Fibroblast of skin of left biceps (primary cell): ENCODE measurements at places on chromosomes 16 and 17.

DNA sequence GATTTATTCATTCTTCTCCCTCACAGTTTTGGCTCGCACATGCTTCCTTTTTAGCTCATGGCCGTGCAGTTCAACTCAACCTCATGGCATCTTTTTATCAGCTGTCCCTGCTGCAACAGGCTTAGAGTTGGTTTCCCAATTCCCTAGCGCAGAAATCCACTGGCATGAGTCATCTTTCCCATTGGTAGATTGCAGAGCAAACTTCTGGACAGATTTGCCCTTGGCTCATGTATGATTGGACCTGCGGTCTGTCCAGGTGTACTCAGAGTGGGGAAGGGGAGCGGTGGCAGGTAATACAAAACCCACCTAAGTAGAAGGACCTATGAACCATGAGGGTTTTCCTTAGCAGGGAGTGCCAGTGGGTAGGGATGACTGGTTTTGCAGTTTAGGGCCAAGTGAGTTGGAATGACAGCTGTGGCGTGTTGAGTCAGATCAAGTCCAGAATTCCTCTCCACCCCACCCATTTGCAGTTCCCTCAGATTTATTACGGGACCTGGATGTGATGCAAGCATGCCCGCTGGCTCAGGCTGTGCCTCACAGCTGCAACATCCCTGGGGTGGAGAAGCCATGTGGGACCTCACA lies 584.7 kb downstream of the WWOX start:
- peak; percentile 89 for DNase-seq

DNA sequence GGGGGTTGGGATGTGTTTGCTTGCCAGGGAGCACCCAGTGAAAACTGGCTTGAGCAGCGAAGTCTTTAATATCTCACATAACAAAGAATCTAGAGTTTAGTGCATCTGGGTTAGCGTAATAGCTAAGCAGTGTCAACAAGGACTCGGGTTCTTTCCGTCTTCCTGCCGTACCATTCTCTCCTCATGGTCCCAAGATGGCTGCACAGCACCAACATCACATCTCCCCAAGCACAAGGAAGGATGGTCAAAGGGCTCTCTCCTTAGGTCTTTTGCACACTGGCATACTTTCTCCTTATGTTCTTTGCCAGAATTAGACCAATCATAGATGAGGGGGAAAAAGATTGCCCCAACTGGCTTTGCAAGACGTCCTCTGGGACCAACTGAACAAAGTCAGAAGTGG lies 30.9 kb downstream of the CRISPLD2 start:
- DNase-seq = no peak

DNA sequence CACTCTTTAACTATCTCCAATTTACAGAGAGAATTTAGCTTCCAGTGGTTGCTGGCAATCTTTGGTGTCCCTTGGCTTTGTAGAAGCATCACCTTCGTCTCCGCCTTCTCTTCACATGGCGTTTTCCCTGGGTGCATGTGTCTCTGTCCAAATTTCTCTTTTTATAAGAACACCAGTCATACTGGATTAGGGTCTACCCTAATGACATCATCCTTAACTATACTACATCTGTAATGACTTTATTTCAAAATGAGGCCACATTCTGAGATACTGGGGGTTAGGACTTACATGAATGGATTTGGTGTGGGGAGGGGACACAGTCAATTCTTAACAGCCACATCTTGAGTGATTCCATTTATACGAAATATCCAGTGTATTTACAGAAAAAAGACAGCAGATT lies 22.2 kb downstream of the CACNG4 start:
- DNase-seq = no peak

DNA sequence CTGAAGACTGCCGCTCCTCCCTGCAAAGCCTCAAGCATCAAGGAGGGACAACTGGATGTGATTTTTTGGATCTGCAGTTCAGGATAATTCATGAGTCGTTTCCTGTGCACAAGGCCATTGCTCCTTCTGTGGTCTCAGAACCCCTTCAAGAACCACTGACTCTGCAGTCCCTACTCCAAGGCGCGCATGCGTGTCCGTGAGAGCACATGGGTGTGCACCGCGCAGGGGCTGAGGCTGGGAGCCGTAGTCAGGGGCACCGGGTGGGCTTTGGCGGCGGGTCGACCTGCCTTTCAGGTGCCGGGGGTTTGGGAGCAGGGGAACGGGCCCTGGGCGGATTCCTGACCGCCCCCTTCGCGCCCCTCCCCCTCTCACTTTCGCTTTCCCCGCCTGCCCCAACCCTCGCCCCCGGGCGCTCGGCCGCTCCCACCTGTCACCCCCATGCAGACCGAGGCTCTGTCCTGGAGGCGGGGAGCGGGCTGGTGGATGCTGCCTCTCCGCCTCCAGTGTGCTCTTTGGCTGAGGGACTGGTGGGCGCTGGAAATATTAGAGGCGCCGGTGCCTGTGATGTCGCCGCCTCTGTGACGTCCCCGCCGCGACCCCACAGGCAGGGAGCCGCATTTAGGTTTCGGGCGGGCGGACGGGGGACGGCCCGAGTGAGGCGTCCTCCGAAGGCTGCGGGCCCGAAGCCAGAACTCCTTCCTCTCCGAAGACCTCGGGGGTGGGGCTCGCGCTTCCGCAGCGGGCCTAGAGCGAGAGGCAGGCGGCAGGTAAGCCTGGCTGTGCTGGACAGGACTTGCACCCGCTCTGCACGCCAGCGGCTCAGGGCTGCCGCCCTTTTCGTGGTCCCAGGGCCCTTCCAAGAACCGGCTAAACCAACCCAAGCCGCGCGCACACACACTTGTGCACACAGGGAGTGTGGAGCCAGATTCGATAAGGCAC lies at the start of gene SPATA32:
Gene SPATA32, minus strand, starts transcription at position 518 of the 939 bp plus-strand sequence. Its CDS starts 78 bp downstream, at position 440.
- DNase-seq = no peak

DNA sequence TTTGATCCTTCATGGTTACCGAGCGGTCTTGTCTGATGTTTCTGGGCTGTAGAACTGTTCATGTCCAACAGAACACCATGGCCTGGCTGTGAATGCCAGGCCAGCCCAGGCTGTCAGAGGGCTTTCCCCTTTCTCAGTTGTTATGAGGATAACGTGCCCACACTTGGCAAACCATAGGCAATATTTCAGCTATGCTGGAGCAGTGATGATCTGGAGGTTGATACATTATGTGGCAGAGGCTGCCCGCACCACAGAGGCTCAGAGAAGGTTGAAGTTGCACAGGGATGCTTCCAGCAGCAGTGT lies 92.9 kb downstream of the C16orf78 start:
- DNase-seq = no peak

DNA sequence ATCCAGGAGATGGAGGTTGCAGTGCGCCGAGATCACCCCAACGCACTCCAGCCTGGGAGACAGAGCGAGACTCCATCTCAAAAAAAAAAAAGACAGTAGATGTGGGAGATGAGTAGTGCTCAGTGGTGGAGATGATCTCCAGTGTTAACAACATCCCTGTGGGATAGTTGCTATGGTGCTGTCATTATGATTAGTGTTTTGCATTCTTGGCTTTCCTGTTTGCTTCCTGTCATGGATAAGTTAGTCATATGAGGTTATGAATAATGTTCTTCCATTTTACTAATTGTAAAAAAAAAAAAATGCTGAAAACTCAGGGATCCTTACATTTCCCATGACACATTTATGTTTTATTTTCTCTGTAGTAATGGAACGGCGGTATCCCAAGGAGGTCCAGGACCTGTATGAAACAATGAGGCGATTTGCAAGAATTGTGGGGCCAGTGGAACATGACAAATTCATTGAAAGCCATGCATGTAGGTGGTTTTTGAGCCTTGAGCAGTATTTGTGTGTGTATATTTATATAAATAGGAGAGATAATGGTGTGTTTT lies 24.5 kb upstream of the DUSP14 start:
- DNase-seq = no peak

DNA sequence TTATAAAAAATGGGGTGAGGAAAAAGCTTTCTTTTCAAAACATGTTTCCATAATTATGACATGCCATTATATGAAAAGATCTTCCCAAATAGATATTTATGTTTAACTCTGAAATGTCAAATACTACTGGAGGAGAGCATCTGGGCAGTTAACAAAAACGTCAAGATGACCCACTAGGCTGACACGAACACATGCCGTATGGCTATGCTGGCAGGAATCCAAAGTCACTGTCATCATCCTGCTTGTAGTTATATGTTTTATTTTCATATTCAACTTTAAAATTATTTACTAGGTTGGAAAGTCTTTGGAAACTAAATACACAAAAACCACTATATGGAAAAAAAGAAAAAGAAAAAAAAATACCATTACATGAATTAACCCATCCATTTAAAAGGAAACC lies 27.3 kb downstream of the ANKFY1 start:
- no peak for DNase-seq
